ENCODE measurements at places on chromosomes 4 and X. TPM values are rescaled to one million over a fixed set of nuclear protein-coding genes. Genes with fewer than 3 reads are reported as not detected.

DNA sequence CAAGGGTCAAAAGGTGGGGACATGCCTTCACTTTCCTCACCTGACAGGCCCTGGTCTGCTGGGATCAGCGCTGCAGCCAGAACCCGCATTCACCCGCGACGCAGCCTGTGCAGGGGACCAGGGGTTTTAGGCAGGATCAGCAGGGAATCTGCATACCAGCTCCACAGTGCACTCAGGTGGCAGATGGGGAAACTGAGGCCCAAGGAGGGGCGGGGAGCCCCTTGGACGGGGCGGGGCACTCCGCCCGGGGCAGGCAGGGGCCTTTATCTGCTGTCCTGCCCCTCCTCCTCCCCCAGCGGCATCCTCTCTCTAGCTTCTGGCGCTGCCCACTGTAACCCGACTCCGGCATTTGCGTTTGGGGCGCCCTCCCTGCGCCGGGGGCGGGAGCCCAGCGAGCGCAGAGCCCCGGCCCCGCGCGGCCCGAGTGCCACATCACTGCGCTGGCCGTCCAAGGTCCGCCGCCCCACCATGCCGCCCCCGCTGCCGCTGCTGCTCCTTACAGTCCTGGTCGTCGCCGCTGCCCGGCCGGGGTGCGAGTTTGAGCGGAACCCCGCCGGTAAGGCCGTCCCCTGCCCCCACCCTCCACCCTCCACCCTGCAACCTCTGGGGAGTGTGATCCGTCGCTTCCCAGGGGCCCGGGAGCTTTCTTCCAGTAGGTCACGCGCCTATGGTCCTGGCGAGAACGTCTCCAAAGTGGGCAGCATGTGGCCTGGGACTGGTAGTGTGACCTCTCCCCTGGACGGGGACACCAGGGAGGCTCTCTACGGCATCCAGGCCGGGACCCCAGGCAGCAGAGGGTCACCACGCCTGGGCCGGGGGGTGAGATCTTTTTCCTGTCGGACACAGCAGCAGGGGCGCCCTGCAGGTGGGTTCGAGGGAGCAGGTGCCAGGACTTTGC lies at the start of gene CPZ:
Gene CPZ (plus strand): TSS at position 400 of the 898 bp plus-strand sequence. CDS start 69 bp downstream, at position 469.
- DNase-seq: no peak

GRCh38 chr4:168200685-168201084 lies 108.3 kb downstream of the ANXA10 start:
- DNase-seq: no peak

The ZNF711 gene
- 3.8 TPM for polyA plus RNA-seq

The LANCL3 gene
- under 0.01 TPM for polyA plus RNA-seq

The HERC3 gene
- 7.2 TPM for polyA plus RNA-seq

The LRCH2 gene
- polyA plus RNA-seq: 2.3 TPM

GRCh38 chrX:24392709-24393108 lies 32.3 kb downstream of the SUPT20HL1 start:
- no peak for DNase-seq

DNA sequence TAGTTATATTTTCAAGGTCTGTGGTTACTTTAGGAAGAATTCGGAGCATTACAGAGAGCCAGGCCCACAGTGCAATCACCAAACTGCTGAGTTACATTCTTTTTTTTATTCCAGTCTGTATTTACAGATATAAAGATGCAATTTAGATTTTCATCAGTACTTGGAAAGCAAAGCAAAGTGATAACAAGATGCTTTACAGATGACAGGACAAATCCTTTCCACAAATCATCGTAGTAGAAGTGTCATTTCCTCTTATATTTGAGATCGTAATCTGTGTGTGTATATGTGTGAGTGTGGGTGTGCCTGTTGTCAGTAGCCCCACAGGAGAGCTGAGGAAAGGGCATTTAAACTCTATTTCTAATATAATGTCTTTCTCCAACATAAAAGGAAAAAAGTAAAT lies 1893.7 kb downstream of the STIM2 start:
- DNase-seq: no peak

GRCh38 chr4:16122784-16123183 lies 39.0 kb upstream of the PROM1 start:
- DNase-seq: no peak

GRCh38 chr4:39061457-39061856 lies 575 bp upstream of the KLHL5 start:
- no peak for DNase-seq
